ENCODE measurements at places on chromosomes 16 and 17.

- DNase-seq, result no peak
These were observed 729.4 kb downstream of the CDH11 start for GRCh38 chr16:64392456-64392855.

GRCh38 chr16:167122-167690, 1.4 kb downstream of the HBM start:
- no peak for DNase-seq

DNA sequence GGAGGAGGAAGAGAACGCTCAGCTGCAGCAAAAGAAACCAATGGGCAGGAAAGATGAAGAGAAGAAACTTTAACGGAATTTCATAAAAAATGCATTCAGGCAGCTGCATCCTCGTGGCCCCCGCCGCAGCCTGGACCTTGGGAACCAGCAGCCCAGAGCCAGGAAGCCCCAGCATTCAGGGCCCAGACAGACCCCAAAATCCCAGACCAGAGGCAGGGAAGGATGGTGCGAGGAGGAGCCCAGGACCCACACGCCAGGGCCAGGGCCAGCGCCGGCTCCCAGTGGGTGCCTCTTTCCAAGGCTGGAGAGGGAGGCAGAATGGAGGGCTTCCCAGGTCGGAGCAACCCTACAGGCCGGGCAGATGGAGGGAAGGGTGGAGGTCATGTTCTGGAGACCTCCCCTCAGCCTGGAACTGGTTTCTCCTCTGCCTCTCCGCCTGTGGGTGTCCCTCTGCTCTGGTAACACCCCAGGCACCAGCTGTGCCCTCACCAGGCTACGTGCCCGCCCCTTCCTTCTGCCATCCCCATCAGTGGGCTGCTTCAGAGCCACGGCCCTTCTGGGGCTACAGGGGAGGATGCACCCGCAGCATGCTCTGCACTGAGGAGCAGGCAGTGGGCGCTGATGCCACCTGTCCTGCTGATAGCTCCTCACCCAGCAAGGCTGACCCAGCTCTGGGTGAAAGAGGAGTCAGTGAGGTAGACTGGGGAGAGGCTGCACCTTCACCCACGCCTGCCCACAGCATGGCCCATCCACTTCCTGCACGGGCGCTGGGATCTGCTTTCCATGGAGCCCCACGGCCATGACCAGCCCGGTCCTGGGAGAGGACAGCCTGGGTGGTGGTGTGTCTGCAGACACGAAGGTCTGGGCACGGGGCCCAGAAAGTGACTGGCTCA, 1.2 kb upstream of the MIF4GD start:
- no peak for DNase-seq

DNA sequence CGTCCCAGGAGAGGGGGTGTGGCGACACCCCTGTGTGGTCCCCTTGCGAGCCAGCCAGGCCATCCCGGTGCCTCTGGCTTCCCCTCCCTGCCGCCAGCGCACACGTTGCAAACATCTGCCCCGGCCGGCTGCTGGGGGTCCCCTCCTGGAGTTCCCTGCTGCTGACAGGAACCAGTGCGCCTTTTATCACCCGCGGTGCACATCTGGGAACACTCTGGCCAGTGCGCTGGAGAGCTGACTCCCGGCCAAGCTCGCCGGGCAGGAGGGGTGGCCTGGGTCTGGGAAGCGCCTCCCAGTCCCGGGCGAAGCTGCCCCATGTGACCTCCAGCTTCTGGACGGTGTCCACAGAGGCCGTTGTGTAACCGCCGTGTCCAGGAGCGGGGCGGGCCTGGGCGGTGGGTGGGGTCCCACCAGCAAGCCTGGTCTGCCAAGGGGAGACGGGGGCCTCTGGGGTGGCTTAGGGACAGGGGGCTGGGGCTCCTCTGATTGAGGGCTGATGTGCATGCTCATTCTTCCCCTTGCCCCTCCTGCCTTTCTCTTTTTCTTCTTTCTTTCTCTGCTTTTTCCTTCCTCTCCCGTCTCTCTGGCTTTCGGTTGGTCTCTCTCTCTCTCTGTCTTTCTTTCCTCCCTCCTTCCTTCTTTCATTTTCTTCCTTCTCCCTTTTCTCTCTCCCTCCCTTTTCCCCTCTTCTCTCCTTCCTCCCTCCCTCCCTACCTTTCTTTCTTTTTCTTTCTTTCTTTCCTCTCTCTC, 25.2 kb upstream of the CIBAR2 start:
- peak; percentile 39 for DNase-seq

GRCh38 chr17:8766731-8767130, 8.4 kb upstream of the SPDYE4 start:
- DNase-seq, result no peak

Measured in CD4-positive, alpha-beta T cell treated with Interleukin-4 for 1 hour (primary cell).